Stimulated activated CD8-positive, alpha-beta memory T cell treated with anti-CD3 and anti-CD28 coated beads, Interleukin-15, amount 100 ng/mL, for 24 hours (primary cell): ENCODE measurements at places on chromosomes 11 and 22.

GRCh38 chr22:36497910-36498665 lies 8.8 kb downstream of the FOXRED2 start:
- no peak for DNase-seq

DNA sequence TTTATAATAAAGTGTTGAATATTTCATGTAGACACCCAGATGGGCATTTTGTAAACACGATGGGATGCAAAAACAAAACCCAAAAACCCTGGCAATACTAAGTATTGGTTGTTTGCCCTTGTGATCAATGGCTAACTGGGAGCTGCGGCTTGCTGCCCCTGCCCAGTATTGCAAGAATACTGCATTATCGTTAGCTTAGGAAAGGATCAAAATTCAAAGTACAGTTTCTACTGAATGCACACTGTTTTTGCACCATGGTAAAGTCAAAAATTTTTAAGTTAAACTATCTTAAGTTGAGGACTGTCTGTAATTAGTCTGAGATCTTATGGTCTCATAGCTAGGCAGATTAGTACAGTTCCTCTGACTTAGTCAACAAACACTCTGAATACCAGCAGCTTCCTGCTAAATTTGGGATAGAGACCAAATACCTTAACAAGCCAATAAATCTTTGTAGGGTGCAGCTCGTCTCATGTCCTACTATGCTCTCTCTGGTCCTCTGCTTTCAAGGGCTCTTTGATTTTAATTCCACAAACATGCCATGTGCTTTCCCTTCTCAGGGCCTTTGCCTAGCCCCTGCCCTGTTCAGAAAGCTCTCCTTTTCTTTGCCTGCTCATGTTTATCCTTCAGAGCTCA lies 4.0 kb downstream of the CCDC90B start:
- no peak for DNase-seq

DNA sequence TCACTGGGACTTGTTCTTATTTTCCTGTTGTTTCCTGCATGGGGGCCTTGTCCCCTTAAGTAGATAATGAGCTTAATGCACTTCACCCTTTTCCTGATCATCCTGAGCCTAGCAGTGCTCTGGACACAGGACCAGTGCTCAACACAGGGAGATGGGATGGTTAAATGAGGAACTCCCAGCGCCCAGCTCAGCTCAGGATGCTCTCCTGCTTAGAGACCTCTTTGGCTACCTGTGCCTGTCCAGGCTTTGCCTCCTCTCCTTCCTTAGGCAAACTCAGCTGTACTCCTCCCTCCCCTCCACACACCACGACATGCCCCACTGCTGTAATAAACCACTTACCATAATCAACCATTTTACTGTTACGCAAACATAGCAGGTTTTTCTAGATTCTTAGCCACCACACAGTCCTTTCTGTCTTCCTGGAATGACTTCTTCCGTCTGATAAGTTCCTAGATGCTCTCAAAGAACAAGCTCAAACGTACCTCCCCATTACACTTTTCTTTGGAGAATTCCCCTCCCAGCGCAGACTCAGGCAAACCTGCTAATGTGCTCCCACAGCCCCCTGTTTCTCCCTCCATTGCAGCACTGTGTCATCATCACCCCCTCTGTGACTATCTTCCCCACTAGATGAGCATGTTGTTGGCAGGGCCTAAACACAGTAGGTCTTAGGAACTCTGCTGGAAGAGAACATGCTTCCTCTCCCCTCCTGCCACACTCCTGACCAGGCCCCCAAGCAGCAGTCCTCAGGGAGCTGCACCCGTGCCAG lies 113.6 kb downstream of the MICAL2 start:
- DNase-seq: no peak

GRCh38 chr22:42961810-42962209 lies 53.1 kb downstream of the PACSIN2 start:
- DNase-seq: no peak

DNA sequence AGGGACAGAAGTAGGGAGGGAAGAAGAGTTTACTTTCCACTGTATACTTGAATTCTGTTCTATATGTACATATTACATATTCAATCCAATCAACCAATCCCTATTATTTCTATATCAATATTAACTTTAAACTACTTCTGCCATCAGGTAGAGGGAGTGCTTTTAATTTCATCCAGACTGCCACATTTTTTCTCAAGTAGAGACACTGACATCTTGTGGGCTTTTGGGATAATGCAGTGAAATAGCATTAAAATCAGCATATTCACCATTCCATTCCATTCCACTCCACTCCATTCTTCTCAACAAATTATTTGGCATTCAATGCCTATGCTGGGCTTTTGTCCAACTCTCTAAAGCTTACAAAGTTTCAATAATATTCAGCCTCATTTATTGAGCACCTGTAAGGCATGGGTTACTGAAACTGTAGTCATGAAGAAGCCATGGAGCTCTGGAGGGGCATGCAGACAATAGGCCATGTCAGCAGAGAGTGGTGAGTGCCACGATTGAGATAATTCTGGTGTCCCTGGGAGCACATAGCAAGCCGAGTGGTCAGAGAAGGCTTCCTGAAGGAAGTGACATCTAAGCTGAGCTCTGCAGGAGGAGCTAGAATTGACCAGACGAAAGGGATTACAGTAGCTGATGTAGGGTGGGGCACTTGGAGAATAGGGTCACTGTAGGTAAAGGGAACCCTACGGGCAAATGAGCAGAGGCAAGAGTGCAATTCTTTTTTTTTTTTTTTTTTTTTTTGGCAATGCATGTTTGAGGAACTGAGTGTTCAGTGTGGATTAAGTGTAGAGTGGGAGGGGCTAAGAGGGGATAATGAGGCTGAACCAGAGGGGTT lies 12.8 kb upstream of the CLPB start:
- DNase-seq: no peak

GRCh38 chr22:20000246-20001081 lies 16.2 kb downstream of the ARVCF start:
- DNase-seq: no peak

DNA sequence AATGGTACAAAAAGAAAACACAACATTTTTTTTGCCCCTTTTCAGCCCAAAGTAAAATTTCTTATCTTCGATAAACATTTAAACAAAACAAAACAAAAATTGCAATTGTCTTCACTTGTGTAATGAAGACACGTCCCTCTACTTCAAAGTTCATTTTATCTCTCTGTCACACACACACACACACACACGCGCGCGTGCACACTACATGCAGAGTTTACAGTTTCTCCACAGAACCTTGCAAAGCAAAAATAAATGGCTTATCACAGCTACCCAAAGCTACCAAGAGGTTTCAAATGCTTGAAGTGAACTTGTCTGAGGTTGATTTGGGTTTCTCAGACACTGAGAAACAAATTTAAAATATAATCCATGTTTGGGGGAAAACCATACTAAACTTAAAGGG lies 72.3 kb downstream of the ETS1 start:
- no peak for DNase-seq

DNA sequence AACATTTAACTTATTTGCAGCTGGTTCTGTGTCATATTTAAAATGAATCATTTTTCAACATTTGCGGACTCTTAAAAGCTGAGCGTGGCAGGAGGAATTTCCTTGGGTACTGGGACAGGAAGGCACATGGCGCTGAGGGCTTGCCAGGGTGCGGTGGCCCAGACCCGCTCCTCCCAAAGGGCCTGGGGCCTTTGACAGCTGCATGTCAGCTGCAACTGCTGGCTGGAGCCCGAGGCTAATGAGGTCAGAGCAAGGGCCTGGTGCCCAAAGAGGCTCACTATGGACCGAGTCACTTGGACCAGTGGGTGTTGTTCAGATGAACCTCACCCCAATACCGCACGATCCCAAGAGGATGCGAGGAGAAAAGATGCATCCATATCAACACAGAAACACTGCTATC lies 326.9 kb downstream of the CTTN start:
- no peak for DNase-seq

GRCh38 chr11:76077575-76078150 lies 128.6 kb downstream of the WNT11 start:
- no peak for DNase-seq

- no peak for DNase-seq
Observed at GRCh38 chr11:34192481-34193401, 87.3 kb downstream of the NAT10 start.

GRCh38 chr11:119295178-119295577 lies 21.8 kb downstream of the MCAM start:
- DNase-seq: no peak

DNA sequence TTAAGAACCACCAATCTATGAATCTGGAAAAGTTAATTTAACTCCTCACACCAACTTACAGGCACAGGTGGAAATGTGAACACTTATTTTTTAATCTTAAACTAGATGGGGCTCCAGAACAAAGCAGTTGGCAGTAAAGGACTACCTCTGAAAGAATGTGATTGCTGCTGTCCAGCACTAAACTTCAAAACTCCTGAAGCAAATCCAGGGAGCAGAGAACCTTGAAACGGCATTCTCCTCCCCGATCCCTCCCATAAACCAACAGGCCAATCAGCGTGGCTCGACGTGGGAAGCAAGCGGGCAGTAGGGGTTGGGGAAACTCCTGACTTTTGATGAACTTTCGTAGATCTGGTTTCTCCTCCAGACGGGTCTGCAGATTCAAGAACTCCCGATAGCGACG lies 5.0 kb downstream of the SNX19 start:
- DNase-seq: no peak

GRCh38 chr11:68828155-68828931 lies 13.4 kb downstream of the CPT1A start:
- no peak for DNase-seq

GRCh38 chr22:38959590-38959989 lies 2.2 kb downstream of the APOBEC3A start:
- DNase-seq: no peak

- DNase-seq: no peak
Observed at GRCh38 chr11:43532041-43532440, 148.5 kb upstream of the HSD17B12 start.

GRCh38 chr22:39367035-39367434 lies 17.2 kb downstream of the SYNGR1 start:
- DNase-seq: no peak

DNA sequence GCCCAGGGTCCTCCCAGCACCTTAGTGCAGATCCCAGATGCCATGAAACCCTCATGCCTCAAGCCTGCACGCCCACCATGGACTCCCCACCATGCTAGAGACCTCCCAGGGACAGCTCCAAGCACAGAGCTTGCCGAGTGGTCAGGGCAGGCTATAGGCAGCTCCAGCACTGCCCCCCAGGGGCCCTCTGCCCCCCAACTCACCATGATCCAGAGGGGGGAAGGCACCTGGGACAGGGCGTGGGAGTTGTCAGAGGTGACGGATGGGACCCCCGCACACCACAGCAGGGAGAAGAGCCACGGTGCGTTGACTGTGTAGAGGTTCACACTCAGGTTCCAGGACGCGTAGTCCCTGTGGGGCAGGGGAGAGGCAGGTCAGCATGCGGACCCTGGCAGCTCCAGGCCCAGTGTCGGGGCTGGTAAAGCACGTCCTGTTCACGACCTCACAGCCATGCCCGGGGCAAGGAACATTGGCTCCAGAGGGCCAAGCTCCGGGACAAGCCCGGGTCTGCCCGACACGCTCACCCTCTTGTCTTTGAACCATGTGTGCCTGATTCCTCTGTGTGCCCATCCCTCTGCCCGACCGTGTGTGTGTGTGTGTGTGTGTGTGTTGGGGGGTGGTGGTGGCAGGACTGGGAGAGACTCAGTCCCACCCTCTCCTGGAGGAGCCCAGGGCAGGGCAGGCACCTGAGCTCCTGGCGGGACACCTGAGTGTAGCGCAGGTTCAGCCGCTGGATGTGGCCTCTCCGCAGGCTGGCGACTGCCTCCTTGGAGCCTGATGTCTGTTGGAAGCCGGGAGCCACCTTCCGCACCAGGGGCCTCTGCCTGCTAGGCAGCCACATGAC lies 8.2 kb upstream of the KLHL35 start:
- no peak for DNase-seq

- DNase-seq: no peak
Observed at GRCh38 chr11:109960831-109961230, 132.4 kb upstream of the ZC3H12C start.

- no peak for DNase-seq
Observed at GRCh38 chr11:71388637-71389235, 59.5 kb downstream of the DHCR7 start.

DNA sequence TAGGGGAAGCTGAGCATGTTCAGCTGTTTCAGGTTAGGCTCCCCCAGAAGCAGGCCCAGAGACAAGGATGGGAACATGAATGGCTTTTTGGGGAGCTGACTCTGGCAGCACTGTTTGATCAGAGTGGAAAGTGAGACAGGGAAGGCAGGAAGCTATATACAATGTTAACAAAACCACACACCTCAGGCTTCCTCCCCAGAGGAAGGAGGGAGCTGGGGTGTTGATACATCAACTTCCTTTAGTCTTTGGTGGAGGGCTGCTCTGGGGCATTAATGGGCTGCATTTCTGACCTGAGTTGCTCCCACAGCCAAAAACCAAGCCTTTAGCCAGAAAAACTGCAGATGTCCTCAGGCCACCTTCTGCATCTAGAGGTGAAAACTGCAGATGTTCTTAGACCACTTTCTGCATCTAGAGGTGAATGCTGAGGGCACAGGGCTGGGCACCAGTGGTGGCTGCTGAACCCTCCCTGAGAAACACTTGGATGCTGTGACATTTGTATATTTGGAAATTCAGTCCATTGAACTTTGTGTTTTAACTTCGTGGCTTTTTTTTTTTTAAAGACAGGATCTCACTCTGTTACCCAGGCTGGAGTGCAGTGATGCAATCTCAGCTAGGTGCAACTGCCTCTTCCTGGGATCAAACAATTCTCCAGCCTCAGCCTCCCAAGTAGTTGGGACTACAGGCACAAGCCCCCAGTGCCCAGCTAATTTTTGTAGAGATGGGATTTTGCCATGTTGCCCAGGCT lies 49.9 kb downstream of the KIAA1671 start:
- no peak for DNase-seq

GRCh38 chr11:35845860-35846259 lies 98.0 kb upstream of the LDLRAD3 start:
- no peak for DNase-seq

GRCh38 chr22:42929838-42930155 lies 72.7 kb upstream of the ARFGAP3 start:
- DNase-seq: no peak

DNA sequence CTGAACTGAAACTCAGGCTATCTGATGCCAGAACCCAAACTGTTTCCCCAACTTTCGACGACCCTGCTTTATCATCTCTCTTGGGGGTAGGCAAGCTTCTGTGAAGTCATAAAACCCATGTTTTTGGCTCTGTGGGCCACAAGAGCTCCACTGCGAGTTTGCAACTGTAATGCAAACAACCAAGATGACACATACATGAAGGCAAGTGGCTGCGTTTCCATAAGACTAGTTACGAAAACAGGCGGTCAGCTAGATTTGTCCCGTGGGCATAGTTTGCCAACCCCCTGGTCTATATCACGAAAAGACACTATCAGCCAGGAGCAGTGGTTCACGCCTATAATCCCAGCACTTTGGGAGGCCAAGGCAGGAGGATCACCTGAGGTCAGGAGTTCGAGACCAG lies 37.5 kb downstream of the TPST2 start:
- DNase-seq: no peak

DNA sequence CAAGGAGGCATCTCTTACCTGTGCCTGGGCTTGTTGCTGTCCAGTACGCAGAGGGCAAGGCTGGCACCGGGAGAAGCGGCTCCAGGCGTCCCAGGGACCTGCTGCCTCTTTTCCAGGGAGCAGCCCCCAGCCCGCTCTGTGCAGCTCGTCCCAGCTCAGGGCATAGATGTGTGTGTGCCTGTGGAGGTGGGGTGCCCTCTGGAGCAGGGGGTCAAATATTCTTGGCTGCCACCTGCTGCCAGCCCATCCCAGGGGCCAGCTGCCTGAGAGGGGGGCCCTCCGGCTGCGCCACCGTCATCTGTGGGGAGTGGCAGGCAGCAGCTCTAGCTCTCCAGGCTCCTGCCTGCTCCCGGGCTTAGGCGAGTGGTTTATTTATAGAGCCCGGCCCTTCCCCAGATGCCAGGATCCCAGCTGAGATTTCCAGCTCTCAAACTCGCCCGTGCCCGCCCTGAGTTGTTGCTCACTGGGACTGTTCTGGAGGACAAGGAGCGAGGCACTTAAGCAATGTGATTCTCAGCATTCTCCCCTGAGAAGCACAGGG lies 87.5 kb downstream of the RTL6 start:
- no peak for DNase-seq
